ENCODE measurements at places on chromosomes 5 and 9.

DNA sequence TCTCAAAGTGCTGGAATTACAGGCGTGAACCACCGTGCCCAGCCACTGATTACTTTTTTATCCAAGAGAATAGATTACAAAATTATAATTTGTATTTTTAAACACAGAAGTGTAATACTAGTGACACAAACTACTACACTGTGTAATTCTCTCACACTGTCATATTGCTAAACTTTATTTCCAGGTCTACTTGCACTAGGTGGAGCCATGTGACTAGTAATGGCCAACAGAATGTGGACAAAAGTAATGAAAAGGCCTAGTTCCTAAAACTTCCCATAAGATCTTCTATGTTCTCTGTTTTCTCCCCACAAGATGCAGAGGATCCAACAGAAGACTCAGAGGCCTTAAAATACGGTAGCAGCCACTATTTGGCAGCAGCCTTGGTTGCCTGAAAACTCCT is 27.3 kb downstream of the NADK2 start:
- DNase-seq: no peak

GRCh38 chr9:21096172-21096900 is 18.6 kb upstream of the IFNB1 start:
- DNase-seq: no peak

GRCh38 chr5:180007582-180007981 is 64.0 kb downstream of the RNF130 start:
- no peak for DNase-seq

GRCh38 chr5:96049398-96050272 is 88.0 kb upstream of the ELL2 start:
- DNase-seq: no peak

- DNase-seq: no peak
These were observed 684 bp downstream of the TOR1B start for GRCh38 chr9:129803676-129804060.

GRCh38 chr5:142913728-142914338 is 143.7 kb downstream of the ARHGAP26 start:
- no peak for DNase-seq

GRCh38 chr5:12258549-12258948 is 354.3 kb upstream of the CTNND2 start:
- DNase-seq: no peak

DNA sequence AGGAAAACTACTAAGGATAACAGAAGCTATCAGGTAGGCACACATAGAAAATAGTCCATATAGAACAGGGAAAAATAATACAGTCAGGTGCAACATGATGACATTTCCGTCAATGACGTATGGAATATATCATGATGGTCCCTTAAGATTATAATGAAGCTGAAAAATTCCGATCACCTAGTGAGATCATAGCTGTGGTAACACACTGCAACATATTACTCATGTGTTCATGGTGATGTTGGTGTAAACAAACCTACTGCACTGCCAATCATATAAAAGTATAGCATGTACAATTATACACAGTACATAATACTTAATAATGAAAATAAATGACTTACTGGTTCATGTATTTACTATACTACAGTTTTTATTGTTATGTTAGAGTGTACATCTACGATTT is 60.0 kb downstream of the MEGF9 start:
- no peak for DNase-seq

- no peak for DNase-seq
These were observed 53.0 kb downstream of the ERGIC1 start for GRCh38 chr5:172886974-172887501.

- no peak for DNase-seq
These were observed 34.1 kb downstream of the NEK6 start for GRCh38 chr9:124291801-124292396.

- no peak for DNase-seq
These were observed 7.7 kb downstream of the ASPN start for GRCh38 chr9:92474587-92474986.

GRCh38 chr9:69923972-69924371 is 103.4 kb downstream of the CFAP95 start:
- no peak for DNase-seq

GRCh38 chr9:20478786-20479185 is 143.5 kb downstream of the MLLT3 start:
- DNase-seq: no peak

GRCh38 chr9:127786773-127787104 is 905 bp downstream of the CDK9 start:
- no peak for DNase-seq

- no peak for DNase-seq
These were observed 14.0 kb downstream of the SNX18 start for GRCh38 chr5:54531546-54531945.

DNA sequence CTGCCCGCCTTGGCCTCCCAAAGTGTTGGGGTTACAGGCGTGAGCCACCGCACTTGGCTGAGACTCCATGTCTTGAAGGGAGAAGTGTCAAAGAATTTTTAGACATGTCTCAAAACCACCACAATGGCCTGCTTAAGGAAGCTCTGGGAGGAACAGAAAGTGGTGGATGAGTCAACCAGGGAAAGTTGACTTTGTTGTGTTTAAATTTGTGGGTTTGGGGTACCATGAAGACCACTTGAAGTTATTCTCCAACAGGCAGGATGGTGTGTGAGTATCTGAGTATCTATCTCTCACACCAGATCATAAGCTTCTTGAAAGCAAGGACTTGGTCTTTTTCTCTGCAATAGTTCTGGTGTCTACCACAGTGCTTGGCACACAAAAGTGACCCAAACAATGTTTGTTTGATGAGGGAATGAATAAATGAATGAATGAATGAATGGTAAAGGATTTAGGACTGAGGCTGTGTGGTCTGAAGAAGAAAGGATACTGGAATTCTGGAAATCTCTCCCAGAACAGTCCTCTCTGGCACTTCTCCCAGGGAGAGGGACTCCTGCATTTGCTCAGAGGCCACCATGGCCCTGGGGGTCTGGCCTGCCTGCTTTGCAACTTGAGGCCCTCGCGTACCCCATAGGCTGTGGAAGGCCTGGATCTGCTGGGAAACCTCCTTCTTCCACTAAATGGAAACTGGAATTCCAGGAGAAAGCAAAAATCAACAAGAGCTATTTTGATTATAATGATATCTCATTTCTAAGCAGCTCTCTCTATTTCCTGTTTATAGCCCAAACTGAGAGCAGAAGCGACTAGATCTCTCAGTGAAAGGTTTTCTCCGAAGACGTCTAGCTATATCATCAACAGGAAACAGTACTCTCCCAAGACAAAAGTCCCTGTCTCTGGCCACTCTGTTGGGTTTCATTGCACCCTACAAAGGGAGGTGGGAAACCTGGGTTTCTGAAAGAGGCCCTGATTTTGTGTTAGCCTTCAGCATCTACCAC is 187.9 kb downstream of the PALM2AKAP2 start:
- no peak for DNase-seq

DNA sequence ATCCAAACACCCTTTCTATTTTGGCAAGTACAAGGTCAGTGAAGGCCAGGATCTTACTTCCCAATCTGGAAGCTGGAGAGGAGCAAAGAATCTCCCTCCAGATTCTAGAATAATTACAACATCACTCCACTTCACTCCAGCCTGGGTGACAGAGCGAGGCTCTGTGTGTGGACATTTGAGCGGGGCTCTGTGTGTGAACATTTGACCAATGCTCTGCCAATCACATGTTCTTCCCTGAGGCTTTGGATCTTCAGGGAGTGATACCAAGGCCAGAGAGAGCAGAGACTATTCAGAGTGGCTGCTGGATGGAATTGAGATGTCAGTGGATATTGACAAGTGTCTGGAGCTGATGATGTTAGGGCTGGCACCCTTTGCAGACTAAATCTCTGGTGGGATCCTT is 24.7 kb upstream of the ANKRD34B start:
- DNase-seq: no peak

All from smooth muscle cell of the brain vasculature (primary cell).